Stimulated activated CD4-positive, alpha-beta T cell treated with anti-CD3 and anti-CD28 coated beads, Interleukin-15, amount 100 ng/mL, for 24 hours (primary cell): ENCODE measurements at places on chromosomes 1 and 21.

- DNase-seq, result no peak
Observed at GRCh38 chr1:28521502-28522164, 15.8 kb downstream of the RCC1 start.

- DNase-seq, result no peak
Observed at GRCh38 chr21:43196826-43197225, 28.0 kb downstream of the CRYAA start.

DNA sequence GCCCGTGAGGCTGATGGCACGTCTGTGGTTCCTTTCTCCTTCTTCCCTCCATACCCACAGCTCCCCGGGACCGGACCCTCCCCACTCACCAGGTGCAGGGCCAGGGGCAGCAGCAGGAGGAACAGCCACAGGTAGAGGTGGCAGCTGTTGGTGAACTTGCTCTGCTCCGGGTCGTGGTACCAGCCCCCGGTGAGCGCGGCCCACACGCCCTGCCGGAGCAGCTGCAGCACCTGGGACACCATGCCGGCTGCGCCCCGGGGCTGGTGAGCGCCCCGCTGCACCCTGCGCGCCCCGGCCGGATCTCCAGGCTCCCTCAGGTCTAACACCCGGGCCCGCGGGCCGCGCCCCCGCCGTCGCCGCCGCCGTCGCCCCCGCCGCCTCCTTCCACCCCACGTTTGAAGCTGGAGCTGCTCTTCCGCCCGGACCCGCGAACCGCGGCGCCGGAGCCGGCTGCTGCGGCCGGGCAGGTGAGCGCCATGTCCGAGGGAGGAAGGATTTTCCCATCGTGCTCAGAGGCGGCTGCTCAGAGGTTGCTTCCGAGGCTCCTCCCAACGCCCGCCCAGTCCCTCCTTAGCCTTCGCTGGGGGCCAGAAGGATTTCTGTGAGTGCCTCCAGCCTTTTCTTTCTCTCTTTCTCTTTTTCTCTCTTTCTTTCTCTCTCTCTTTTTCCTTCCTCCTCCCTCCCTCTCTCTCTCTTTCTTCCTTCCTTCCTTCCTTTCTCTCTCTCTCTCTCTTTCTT, at the start of gene PCNX2:
TSS of gene PCNX2 (minus strand) at position 489 of the 738 bp plus-strand sequence. CDS start at position 242, 247 bp downstream.
- peak; percentile 86 for DNase-seq

DNA sequence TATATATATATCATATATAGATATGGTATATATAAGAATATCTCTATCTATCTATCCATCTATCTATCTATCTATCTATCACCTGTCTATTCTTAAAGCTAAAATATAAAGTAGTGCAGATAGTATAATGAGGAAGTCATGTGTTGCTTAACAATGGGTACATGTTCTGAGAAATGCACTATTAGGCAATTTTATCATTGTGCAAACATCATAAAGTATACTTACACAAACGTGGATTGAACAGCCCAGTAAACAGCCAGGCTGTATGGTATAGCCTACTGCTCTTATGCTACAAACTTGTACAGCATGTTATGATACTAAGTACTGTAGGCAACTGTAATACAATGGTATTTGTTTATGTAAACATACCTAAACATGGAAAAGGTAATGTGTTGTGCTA, 621.0 kb upstream of the NCAM2 start:
- DNase-seq, result no peak

GRCh38 chr1:14881775-14882672, 271.5 kb upstream of the TMEM51 start:
- DNase-seq, result no peak

- no peak for DNase-seq
Observed at GRCh38 chr1:97599447-97599846, 321.4 kb downstream of the DPYD start.

DNA sequence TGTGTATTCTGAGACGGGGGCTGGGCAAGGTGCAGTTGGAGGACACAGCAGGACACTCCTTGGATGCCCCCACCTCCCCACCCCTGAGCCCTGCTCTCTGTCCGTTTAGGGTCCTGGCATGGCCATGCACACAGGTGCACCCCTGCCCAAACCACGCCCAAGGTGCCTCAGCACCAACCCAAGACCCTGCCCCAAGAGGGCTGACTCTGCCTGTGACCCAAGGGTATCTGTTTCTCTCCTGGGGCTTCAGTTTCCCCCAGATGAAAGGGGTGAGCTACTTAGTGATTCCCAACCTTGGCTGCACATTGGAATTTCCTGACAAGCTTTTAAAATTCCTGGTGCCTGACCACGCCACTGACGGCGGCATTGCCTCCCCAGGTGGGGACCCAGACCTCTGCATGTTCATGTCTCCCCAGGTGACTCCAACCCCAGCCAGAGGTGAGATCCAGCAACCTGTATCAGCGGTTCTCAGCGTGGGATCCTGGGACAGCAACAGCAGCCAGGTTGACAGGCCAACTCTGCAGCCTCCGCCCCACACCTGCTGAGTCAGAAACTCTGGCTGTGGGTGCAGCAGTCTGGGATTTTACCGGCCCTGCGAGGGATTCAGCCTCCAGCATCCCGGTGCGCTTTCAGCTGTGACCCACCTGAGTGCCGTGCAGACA, 483.4 kb downstream of the NPHP4 start:
- no peak for DNase-seq

DNA sequence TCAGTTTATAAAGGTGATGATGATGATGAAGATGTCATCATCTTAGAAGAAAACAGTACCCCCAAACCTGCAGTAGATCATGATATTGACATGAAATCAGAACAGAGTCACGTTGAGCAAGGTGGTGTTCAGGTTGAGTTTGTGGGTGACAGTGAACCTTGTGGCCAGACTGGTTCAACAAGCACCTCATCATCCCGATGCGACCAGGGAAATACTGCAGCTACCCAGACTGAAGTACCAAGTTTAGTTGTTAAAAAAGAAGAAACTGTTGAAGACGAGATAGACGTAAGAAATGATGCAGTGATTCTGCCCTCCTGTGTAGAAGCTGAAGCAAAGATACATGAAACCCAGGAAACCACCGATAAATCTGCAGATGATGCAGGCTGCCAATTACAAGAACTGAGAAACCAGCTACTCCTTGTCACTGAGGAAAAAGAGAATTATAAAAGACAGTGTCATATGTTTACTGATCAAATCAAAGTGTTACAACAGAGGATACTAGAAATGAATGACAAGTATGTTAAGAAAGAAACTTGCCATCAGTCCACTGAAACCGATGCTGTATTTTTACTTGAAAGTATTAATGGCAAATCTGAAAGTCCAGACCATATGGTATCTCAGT, 16.0 kb upstream of the CHAF1B start:
- no peak for DNase-seq

GRCh38 chr21:17257784-17258183, 255.1 kb upstream of the CXADR start:
- no peak for DNase-seq

- DNase-seq, result no peak
Observed at GRCh38 chr1:222413991-222414549, 133.8 kb downstream of the HHIPL2 start.
